A172 (cell line): ENCODE measurements at places on chromosomes 6 and 20. TPM values are rescaled to one million over a fixed set of nuclear protein-coding genes. Genes with fewer than 3 reads are reported as not detected.

Gene KIF25
- not detected in 2 replicates for total RNA-seq

Gene OR2J1
- not detected in 2 replicates for total RNA-seq

Gene OLIG3
- not detected in 2 replicates for total RNA-seq

Gene KCNK16
- total RNA-seq: not detected in 2 replicates

Gene TRAM2
- total RNA-seq: 91.1 and 104 TPM in 2 replicates

DNA sequence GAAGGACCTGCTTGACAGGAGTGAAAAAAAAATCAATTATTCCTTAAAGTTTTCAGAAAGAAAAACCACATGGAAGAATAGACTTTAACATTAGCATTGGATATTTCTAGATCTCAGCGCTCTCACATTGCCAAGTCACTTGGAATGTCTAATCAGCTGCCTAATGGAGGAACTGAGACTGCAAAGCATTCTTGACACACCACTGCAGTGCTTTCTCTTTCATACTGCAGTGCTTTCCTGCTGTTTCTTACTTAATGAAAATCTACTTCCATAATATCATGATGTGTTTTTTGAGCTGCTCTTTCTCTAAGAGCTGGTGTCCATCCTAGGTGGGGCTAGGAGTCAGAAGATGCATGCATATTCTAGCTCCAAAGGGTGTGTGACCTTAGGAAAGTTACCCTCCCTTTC lies 20.4 kb upstream of the MCM3 start:
- no peak for DNase-seq

GRCh38 chr6:168060521-168060931 lies 18.5 kb downstream of the FRMD1 start:
- peak; percentile 19 for DNase-seq

- no peak for DNase-seq
Observed at GRCh38 chr6:107819217-107819616, 4.9 kb downstream of the SCML4 start.

- DNase-seq: no peak
Observed at GRCh38 chr6:149150801-149151398, 166.6 kb upstream of the TAB2 start.

DNA sequence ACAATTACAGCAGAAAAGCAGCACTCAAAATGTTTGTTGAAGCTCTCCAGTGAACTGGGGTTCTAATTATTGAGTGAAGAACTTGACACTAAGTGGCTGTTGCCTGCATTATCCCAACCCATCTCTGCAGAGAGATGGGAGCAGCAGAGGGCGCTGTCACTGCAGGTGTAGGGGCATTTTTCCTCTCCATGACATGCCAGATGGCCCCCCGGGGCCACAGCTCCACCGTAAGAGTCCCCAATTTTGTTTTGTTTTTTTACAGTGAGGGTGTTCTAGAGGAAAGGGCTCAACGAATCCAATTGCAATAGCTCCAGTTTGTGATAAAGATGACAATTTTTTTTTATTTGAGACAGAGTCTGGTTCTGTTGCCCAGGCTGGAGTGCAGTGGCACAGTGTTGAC lies 1.9 kb upstream of the FUCA2 start:
- no peak for DNase-seq

GRCh38 chr6:29975561-29975907 lies 33.2 kb downstream of the HLA-A start:
- DNase-seq: no peak

DNA sequence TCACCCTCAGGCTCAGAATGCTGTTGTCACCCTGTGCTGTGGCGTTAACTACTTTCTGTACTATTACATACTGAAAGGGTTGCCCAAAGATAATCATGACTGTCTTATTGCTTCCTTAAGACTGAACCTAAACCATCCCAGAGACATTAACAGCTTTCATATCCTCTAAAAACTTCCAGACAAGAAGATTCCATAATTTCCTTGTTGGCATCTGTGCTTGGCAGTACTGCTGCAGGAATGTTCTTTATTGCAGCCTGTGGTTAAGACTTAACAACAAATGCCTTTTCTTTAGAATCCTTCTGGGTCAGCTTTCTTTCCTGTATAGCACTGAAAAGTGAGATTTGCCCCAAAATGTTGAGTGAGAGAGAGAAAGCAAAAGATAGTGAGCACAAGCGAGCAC lies 109.7 kb downstream of the GJA10 start:
- no peak for DNase-seq

DNA sequence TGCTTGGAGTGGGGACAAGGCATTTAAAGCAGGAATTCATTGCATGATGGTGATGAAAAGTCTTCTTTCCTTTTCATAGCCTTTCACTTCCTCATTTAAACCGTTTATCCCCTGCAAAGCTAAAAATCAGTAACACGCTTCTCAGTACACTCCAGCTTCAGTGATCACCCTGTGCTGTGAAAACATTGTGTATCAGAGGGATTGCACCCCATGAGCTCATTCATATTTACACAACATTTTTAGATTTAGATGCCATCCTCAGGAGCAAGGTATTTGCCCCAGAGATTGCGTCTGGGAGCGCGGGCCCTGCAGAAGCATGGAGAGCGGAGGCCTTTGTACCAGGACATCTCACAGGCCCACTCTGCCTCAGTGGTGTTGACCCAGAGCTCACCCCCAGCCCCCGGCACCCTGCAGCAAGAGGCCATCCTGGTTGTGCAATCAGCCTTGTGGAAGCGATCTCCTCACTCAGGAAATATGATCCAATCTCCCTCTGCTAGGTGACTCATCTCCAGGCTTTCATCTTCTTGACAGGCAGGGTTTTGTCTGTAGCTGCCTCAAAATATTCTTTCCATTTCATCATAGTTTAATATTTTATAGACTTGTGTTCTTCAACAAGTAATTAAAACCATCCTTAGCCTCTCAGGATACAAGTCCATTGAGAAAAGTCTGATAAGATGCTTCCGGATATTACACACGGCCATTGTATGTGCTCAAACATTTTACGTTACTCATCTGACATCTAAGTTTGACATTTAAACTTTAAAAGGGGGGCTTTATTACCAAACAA lies 38.9 kb upstream of the THBS2 start:
- DNase-seq: peak; percentile 89

- DNase-seq: no peak
Observed at GRCh38 chr6:136654086-136654485, 103.9 kb upstream of the MAP7 start.

- DNase-seq: no peak
Observed at GRCh38 chr6:2940010-2940850, 31.1 kb downstream of the SERPINB6 start.

DNA sequence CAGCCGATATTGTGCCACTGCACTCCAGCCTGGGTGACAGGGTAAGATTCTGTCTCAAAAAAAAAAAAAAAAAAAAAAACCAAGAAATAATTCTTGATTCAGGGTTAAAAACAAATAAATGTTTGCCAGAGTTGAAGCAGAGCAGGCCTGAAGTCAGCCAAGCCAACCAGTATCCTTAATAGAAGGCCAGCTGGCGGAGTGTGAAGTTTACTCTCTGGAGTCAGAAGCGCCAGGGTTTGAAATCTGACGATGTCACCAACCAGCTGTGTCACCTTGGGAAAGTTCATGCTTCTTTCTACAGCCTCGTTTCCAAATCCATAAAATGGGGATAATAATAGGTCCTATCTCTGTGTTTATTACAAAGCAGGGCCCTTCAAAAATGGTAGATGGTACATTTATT lies 73.0 kb upstream of the ENPP5 start:
- no peak for DNase-seq

DNA sequence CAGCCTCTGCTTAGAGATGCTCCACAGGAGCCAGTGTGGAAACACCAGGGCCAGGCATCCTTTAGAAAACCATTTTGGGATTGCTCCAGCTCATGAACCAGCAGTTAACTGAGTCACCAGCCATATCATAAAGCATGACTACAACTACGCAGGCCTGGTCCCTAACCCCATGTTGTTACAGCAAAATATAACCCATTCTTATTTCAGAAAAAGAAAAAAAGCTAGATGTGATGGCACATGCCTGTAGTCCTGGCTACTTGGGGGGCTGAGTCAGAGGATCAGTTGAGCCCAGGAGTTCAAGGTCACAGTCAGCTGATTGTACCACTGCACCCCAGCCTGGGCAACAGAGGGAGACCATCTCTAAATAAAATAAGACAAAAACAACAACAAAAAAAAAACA lies 36.8 kb downstream of the C6orf15 start:
- DNase-seq: peak; percentile 8

DNA sequence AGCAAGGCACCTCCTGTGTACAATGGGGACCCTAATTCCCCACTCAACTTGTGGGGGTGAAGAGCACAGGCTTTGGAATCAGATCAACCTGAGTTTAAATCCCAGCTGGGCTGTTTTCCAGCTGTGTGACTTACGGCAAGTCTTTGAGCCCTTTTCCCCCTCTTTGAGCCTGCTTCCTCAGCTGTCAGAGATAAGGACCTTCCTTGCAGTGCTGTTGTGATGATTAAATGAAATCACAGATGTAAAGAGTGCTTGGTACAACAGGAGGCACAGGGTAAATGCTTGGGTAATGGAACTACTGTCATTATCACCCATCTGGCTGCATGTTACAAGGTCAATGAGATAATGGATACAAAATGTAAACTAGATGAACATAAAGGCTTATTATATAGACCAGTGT lies 3.2 kb downstream of the SNX21 start:
- no peak for DNase-seq

- DNase-seq: no peak
Observed at GRCh38 chr20:31720486-31721407, 1.9 kb downstream of the BCL2L1 start.

DNA sequence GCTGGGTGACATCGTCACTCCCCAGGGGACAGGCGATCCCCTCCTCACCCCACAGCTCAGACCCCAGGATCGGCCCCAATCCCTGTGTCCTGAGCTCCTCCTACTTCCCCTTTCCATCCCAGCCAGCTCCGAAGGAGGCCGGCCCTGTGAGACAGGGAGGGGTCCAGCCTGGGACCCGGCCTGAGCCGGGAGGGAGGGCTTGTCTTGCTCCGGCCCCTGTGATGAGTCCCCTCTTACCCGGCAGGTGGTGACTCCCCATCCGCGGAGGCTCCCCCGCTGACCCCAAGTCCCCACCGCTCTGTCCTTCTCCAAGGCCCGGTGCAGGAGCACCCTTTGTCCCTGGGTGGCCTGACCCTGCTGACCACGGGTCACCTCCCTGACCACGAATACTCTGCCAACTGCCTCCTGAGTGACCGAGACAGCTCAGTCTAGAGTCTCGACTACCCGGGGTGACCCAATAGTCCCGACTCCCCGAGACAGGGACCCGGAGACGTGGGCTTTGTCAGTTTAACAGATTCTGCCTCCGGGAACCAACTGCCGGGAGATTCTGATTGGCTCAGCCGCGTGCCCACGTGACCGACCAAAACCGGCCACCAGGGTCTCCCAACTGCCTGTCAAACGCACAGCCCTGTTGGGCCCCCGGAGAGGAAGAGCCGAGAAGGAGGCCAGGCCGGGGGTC lies 187.4 kb upstream of the PROKR2 start:
- no peak for DNase-seq

- DNase-seq: peak; percentile 11
Observed at GRCh38 chr6:98576791-98577190, 257.6 kb upstream of the POU3F2 start.

GRCh38 chr6:52305411-52305810 lies 20.9 kb upstream of the MCM3 start:
- DNase-seq: no peak

DNA sequence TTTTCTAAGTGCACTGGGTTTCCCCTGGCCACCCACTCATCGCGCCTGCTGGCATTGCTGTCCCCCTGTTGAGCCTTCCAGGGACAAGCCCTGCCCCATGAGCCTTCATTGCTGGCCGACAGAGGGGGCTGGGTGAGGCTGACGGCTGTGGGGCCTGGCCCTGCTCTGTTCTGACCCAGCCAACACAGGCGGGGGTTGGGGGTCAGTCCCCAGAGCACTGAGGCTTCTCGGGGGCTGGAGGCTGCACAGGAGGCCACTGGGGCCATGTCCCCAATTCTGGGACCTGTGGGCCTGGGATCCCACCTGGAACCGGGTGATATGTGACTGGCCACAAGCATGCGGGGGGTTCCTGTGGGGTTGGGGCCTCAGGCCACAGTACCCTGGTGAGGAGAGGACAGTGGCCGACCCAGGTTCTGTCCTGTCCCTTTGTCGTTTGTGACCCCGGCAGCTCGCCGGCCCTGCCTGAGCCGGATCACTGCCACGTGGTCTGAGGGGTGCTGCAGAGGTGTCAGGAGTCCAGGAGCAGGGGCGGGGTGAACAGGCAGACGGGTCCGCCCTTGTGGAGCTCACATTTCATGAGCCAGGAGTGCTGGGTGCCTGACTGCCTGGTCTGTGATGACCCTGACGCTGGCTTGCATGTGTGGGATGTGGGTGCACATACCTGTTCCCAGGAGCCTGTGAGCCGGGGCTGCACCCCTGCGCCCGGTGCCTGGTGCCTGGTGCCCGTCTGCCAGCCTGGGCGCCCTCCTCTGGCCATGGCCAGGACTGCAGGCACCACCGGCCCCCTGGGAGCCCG lies 2.1 kb upstream of the COL20A1 start:
- DNase-seq: peak; percentile 18

- no peak for DNase-seq
Observed at GRCh38 chr6:134680021-134680420, 269.9 kb downstream of the ALDH8A1 start.

- DNase-seq: no peak
Observed at GRCh38 chr20:62825986-62826645, 9.3 kb downstream of the COL9A3 start.

DNA sequence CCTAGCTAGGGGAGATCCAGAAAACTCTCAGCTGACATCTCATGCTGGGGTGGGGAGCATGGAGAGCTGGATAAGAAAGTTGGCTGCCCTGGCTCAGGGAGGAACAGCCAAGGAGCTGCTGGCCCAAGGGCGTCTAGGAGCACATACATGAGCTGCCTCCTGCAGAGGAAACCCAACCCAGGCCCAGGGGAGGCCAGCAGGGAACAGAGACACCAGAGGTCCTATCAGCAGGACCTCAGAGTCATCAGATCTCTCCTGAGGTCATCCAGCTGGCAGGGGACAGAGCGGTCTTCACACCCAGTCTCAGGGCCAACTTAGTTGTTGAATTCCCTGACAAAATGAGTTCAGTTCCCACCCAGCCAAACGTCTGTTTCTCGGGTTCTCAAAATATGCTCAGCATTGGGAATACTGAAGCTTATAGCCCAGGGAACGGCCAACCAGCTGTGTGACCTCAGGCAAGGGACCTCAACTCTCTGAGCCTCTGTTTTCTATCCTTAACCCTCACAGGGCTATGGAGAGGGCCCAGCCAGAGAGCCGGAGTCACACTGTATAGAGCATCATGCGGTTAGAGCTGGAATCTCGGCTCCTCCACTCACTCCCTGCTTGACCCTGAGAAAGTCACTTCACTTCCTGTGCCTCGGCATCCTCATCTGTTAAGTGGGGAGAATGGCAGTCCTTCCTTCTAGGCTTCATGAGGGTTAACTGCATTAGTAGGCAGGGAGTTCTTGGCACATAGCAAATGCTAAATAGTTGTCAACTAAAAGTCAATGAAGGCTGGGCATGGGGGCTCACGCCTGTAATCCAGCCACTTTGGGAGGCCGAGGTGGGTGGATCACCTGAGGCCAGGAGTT lies 13.8 kb downstream of the ADA start:
- DNase-seq: no peak
